ENCODE measurements at places on chromosomes 6 and 20. TPM values are rescaled to one million over a fixed set of nuclear protein-coding genes. Genes with fewer than 3 reads are reported as not detected.

The ATG5 gene
- total RNA-seq = 47.4 TPM

The C20orf141 gene
- not detected for total RNA-seq

The C6orf141 gene
- total RNA-seq = not detected

The FAM209A gene
- 1.6 TPM for total RNA-seq

The EFCAB8 gene
- total RNA-seq = 0.19 TPM

The ZBTB24 gene
- total RNA-seq = 11.0 TPM

The HTR1B gene
- not detected for total RNA-seq

The OGFRL1 gene
- total RNA-seq = 2.2 TPM

The LCA5 gene
- total RNA-seq = 0.28 TPM

DNA sequence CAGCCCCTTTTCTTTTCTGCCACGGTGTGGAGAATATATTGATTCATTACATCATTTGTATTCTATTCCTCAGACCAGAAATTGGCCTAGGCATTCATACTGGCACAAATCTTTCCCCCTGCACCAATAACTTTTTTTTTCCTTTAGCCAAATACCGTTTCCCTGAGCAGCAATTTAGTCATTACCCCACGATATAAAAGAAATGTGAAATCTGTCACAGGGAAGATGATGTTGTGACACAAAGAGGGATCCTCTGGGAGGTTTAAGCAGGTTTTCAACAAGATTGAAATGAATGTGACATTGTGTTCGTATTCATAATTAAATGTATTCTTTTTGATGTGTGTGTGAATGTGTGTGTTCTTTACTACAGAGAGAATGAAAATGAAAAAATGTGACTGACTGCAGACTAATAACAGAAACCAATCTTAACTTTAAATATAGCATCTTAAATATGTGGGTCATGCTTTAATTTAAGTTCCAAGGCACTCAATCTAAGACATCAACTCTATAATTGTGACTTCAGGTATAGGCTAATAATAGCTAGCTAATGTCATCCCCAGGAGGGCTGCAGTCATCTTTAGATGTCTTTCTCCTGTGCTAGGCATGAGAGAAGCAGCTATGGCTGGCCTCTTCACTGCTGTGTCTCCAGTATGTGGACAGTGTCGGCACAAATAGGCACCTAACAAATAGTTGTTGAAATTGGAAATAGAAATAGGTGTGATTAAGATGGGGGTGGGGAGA, 177.7 kb downstream of the BTBD3 start:
- no peak for ATAC-seq

GRCh38 chr20:18024606-18025127, 33.0 kb downstream of the OVOL2 start:
- ATAC-seq = no peak

- ATAC-seq = peak; percentile 55
Measured at GRCh38 chr6:158629367-158630221, 14.9 kb downstream of the DYNLT1 start.

- ATAC-seq = no peak
Measured at GRCh38 chr6:102154176-102154575, 760.7 kb downstream of the GRIK2 start.

DNA sequence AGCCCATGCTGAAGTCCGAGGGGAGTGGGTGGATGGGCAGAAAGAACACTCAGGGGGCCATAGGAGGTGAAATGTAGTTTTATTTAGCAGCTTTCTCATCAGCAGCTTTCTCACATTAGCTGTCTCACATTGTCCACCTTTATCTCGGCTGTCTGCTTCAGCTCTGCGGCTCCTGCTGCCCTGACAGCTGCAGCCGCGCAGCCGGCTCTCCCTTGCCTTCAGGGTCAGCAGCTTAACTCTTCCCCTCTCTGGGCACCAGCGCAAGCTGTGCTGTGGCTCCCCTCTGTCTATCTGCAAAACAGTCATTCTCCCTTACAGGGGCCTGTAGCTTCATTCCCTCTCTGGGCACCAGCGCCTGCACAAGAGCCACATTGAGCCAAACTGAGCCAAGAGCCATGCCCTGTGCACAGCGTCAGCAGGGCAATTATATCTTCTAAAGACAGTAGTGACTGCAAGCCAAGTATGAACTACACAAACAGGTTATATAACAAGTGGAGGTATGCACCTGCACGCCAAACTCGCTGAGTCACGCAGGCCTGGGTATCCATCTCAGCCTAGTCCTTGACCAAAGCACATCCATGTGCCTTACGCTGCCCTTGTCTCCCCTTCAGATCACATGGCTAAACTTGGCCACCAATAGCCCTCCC, 198.8 kb downstream of the EYA2 start:
- ATAC-seq = no peak

DNA sequence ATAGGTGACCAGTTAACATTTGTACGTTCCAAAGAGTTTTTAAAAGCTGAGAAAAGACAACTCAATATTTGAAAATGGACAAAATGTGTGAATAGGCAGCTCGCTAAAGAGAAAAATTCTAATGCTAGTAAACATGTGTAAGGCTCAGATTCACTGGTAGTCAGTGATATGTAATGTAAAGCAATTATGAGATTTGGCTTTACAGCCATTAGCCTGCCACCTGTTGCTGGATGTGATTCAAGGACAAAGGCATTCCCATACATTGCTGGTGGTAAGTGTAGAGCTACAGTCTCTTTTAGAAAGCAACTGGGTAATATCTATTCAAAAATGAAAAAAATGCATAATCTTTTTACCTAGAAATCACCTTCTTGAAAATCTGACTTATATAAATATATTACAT, 114.3 kb downstream of the COL19A1 start:
- ATAC-seq = no peak

DNA sequence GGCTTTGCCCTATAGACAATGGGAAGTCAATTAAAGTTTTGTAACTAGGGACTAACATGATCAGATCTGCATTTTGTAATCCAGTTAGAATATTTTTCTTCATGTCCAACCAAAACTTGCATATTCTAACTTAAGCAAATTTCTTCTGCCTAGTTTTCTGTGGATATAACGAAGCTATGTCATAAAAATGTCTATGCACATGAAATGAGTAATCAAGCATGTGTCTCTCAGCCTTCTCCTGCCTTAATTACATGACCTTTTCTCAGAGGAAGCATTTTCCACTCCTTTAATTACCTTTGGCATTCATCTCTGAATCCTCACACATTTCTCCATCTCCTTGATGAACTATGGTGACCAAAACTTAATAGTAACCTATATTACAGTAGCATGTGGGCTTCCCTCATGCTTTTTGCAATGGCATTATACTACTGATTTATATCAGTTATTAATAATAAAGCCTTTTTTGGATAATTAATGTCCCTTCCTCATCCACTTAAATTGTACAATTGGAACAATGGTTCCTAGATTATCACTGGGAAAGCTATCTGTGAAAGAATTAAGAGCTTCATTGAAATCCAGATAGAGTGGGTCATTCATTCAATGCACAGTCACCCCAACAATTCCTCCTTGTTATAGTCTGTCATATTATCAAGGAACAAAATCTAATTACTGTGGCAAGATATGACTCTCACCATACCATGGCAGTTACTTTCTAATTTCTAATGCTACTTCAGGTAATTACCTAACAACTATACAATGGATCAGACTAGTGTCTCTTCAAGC, 19.1 kb upstream of the FBXO9 start:
- no peak for ATAC-seq

DNA sequence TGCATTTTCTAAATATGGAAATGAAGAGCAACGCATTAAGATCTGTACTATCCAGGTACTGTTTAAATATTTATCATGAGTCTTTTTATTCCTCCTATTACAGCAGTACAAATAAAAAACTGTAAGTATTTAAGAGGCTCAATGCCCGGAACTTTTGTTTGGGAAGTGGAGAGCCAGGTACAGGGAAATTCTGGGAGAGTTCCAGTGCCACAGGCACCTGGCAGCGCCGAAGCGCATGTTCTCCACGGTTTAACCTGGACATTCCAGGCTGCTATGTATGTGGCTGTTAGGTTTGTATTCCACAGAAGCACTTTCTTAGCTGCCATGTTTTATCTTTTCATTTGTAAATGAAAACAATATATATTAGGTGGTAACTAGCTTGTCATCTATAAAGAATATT, 81.7 kb downstream of the PREP start:
- no peak for ATAC-seq

DNA sequence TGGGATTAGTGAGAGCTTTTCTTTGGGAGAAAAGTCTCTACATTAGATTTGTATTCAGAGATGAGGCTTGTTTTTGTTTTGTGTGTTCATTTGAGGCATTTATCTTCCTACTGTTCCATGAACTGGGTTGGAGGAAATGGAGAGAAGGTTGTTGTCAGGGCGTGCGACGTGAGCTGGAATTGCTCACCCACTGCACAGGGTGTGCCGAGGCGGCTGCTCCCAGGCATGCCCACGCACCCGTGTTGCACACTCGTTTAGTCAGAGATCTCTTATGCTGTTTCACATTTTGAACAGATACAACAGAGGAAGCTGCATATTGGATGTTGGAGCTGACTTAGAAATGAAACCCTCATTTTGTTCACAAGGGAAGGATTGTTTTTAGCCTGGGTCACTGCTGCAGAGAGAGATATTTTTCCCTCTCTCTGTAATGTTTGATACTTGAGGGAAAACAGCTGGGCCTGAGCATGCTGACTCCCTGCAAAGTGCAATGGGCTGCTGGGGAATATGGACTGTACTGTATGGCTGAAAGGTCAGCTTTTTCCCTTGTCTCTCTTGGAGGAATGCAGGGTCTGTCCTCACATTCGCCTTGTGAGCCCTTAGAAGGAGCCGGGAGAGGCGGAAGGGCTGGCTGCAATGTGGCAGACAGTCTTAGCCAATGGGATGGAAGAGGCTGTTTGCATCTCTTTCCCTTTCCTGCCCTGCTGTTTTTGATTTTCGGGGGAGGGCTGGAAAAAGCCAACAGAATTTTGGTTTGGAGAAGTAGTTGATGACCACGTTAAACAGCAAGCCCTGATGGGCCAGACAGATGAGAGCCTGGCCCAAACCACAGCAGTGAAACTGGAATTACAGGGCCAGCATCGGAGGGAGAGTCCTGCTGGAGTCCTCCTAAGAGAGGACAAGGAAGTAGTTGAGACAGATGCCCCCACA, 170.8 kb downstream of the SASH1 start:
- no peak for ATAC-seq

GRCh38 chr6:100300221-100300736, 164.4 kb downstream of the SIM1 start:
- no peak for ATAC-seq

DNA sequence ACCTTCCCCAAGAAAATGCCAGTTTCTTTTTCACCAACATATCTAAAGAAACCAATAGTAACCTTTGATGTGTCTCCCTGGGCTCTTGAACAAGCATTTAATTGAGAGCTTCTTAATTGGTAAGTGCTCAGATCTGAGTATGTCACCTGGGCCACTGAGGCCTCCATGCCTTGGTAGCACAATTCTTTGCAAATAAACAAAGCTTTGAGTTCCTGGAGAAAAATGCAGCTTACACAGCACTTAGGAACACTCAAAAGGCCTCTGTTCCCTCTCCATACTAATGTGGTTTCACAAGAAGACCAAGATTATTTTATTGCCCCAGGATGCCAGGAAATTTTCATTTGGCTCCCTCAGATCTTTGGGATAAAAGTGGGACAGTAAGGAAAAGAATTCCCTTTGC, 217.6 kb upstream of the CEP162 start:
- ATAC-seq = no peak

DNA sequence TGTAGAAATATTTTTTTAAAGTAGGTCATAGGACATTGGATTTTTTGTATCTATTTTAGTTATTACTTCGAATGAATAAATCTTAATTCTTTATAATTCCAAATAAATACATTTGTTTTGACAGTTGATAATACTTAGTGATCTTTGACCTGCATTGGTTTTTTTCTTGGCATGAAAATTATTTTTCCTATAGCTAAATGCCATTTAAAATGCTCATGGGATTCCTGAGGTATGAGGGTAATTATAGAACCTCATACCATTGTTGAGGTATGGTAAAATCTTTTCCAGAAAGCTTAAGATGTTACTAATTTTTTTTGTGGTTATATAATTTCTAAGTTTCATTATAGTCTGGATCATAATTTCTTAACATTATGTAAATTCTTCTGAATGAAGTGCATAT, 8.3 kb downstream of the PM20D2 start:
- no peak for ATAC-seq

GRCh38 chr6:82362878-82363427, 664 bp upstream of the TPBG start:
- ATAC-seq = no peak

DNA sequence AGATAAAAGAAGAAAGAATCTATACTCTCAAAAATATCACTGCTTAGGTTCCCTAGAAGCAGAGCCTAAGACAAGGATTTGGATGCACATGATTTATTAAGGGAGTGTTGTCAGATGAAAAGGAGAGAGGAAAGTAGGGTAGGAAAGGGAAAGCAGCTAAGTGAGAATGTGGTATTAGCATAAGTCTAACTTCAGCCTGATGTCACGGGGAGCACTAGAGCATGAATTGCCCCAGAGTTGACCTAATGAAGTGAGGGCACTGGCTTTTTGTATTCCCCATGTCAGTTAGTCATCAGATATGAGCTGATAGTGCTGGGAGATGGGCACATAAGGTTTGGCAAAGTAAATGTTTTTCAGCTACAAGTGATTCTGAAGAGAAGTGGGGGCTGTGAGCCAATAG, 129.0 kb upstream of the THEMIS start:
- ATAC-seq = no peak

DNA sequence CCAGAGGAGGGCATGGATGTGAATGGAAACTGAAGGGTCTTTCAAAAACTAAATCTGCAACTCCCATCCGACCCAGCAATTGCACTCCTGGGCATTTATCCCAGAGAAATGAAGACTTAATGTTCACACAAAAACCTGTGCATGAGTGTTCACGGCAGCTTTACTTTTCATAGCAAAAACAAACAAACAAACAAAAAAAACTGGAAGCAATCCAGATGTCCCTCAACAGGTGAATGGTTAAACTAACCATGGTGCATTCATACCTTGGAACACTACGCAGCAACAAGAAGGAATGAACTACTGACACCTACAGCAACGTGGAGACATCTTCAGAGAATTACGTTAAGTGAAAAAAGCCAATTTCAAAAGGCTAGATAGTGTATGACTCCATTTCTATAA, 32.2 kb downstream of the PMEPA1 start:
- ATAC-seq = no peak

- ATAC-seq = no peak
Measured at GRCh38 chr6:104862456-104862855, 2.7 kb upstream of the HACE1 start.

DNA sequence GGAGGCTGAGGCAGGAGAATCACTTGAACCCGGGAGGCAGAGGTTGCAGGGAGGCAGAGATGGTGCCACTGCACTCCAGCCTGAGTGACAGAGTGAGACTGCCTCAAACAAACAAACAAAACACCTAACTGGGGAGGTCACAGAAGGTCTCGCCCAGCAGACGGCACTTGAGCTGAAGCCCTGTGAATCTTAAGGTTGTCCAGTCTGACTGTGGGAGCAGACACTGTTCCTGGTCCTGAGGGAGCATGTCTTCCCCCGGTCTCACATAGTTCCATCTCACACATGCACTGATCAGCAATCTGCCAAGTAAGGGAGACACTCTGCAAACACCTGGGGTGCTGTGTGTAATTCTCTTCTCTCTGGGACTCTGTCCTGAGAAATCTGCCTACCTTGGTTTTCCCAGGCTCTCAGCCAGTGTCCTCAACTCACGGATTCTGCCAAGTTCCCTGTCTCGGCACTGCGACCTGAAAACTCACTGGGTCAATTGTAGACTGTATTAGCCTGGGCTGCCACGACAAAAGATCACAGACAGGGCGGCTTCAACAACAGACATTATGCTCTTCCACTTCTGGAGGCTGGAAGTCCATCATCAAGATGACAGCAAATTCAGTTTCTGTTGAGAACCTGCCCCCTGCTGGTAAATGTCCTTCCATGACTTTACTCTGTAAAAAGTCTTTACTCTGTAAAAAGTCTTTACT, 94.3 kb downstream of the JPH2 start:
- no peak for ATAC-seq

GRCh38 chr6:65289491-65289890, 417.5 kb downstream of the EYS start:
- no peak for ATAC-seq

Measured in activated T-helper 17 cell treated with anti-CD3 and anti-CD28 coated beads, Interleukin-2, amount 50 U/mL, for 72 hours (primary cell).